Caco-2 (cell line): ENCODE measurements at places on chromosomes 4 and X.

GRCh38 chr4:26355392-26356052, 34.7 kb downstream of the RBPJ start:
- no peaks in the 10 kb centered on the region for H3K27me3 ChIP-seq
- H3K36me3 ChIP-seq, result no peaks in the 10 kb centered on the region
- no peak overlapping the region for H3K4me3 ChIP-seq
- no peak overlapping the region for H3K27ac ChIP-seq
- DNase-seq, result no peak

- DNase-seq, result no peak
- H3K36me3 ChIP-seq, result no peaks in the 10 kb centered on the region
- no peaks in the 10 kb centered on the region for H3K4me1 ChIP-seq
Measured at GRCh38 chr4:125735102-125735501, 420.3 kb downstream of the FAT4 start.

DNA sequence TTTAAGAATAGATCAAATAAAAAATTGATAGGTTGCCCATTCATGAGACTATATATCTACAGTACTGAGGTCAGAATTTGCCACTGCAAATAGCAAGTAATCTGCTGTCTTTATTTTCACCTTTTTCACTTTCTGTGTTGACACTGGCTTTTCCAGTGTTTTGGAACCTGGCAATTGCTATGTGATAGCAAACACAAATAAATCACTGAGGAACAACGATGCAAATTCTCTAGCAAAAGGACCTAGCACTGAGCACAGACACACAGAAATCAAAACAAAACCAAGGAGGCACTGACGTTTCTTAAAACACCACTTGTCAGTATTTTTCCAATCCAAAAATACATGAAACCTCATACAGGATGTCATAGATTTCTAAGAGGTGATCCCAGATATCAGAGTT, 210.7 kb downstream of the DHX15 start:
- H3K27me3 ChIP-seq, result no peaks in the 10 kb centered on the region
- no peak overlapping the region for H3K4me3 ChIP-seq
- no peak overlapping the region for H3K27ac ChIP-seq

DNA sequence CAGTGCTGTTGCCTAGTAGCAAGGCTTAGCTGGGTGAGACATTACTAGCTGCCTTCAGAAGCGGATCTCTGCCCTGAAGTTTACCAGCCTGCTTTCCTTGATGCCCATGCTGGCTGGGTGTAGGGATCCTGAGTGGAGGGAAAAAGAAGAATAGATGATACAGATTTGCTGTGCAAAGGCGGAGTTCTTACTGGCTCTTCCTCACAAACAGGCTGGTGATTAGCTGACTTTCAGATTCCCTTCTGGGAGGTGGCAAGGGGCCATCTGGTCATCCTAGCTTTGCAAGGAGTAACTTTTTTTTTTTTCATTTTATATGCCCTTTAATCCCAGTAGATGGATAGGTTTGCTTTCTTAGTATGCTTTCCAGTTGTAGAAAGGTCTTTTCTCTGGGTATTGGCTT, 44.8 kb downstream of the SMARCA5 start:
- H3K36me3 ChIP-seq, result no peaks in the 10 kb centered on the region
- no peak for DNase-seq
- H3K4me1 ChIP-seq, result no peaks in the 10 kb centered on the region
- H3K4me3 ChIP-seq, result no peak overlapping the region
- no peaks in the 10 kb centered on the region for H3K27me3 ChIP-seq

DNA sequence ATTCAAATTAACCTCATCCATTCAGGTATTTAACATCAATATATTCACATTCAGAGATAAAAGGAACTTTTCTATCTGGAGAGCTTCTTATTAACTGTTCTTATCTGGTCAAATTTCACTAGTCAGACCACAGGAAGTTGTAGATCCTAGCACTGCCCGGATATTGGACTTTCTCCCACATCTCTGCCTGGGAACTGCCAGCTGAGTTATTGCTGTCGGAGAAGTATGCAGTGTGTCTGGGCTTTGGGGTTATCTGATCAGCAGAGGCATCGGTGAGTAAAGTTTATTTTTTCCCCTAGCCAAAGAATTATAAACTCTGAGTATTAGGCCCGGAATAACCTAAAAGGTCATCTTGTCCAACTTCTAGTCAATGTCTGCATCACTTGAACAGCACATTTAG, 45.1 kb downstream of the OR13H1 start:
- no peak for DNase-seq
- H3K4me3 ChIP-seq, result no peak overlapping the region
- H3K36me3 ChIP-seq, result no peaks in the 10 kb centered on the region
- no peaks in the 10 kb centered on the region for H3K27me3 ChIP-seq

GRCh38 chrX:30702736-30703135, 49.5 kb downstream of the GK start:
- H3K27me3 ChIP-seq, result no peaks in the 10 kb centered on the region
- no peaks in the 10 kb centered on the region for H3K36me3 ChIP-seq
- H3K4me1 ChIP-seq, result no peaks in the 10 kb centered on the region
- no peak for DNase-seq

DNA sequence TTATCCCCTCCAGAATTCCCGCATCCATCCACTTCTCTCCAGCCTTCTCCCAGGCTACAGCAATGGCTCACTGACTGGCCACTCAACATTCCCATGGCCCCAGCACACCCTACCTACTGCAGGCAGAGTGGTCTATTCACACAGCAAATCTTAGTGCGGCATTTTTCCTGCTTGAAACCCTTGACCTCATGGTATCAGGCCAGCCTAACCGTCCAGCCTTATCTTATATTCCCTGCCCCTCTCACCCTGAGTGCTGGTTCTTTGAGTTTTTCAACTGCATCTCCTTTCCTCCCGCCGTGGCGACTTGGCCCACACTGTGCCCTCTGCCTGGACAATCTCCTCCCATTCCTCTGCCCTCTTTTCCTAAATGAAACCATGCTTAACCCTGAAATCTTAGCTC, 10.0 kb upstream of the S100G start:
- H3K27ac ChIP-seq, result no peak overlapping the region
- H3K4me1 ChIP-seq, result no peaks in the 10 kb centered on the region
- no peak overlapping the region for H3K4me3 ChIP-seq
- DNase-seq, result no peak
- H3K36me3 ChIP-seq, result no peaks in the 10 kb centered on the region; the same call in 1 of the 2 replicates
- no peaks in the 10 kb centered on the region for H3K27me3 ChIP-seq
